ENCODE measurements at places on chromosomes 2 and 18. TPM values are rescaled to one million over a fixed set of nuclear protein-coding genes. Genes with fewer than 3 reads are reported as not detected.

- H3K27me3 ChIP-seq = peaks cover 2% of the 10 kb centered on the region
Measured at GRCh38 chr2:38474021-38474456, 97.0 kb upstream of the ATL2 start.

HAAO gene
- total RNA-seq = 4.6 TPM

RIT2 gene
- not detected for total RNA-seq

GRCh38 chr2:101736233-101736632, 38.7 kb downstream of the MAP4K4 start:
- H3K4me1 ChIP-seq = no peaks in the 10 kb centered on the region
- H3K4me3 ChIP-seq = no peak overlapping the region
- H3K27ac ChIP-seq = no peak overlapping the region
- H3K27me3 ChIP-seq = no peaks in the 10 kb centered on the region
- no peaks in the 10 kb centered on the region for H3K36me3 ChIP-seq

DNA sequence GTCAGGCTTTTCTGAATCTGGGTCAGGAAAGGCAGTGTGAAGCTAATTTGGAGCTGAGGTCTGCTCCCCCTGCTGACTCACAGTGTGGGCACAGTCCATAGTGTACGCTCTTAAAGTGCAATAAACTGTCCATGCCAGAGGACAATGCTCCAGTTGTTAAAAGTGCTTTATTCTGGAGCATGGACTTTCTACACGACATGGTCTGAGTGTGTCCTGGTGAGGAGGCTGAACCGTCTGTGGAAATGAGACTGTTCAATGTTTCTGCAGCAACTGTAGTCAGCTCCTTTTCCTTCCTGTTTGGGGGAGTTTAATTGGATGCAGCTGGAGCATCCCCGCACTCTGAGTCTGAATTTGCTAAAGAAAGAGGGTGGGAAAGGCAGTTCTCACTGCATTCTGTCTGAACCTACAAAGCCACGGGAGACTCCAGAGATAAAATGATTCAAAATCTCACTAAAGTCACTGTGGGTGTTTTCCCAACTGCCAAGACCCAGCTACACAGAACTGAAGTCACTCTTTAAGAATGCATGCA, 110.2 kb upstream of the TRIB2 start:
- H3K27ac ChIP-seq = no peak overlapping the region
- no peak overlapping the region for H3K4me3 ChIP-seq
- H3K27me3 ChIP-seq = no peaks in the 10 kb centered on the region
- no peaks in the 10 kb centered on the region for H3K36me3 ChIP-seq
- no peaks in the 10 kb centered on the region for H3K4me1 ChIP-seq
- peak; percentile 47 for DNase-seq

GRCh38 chr2:70898363-70899240, 37.1 kb upstream of the ATP6V1B1 start:
- no peak overlapping the region for H3K27ac ChIP-seq
- no peak overlapping the region for H3K4me3 ChIP-seq
- no peaks in the 10 kb centered on the region for H3K4me1 ChIP-seq
- DNase-seq = no peak
- H3K27me3 ChIP-seq = peaks cover 91% of the 10 kb centered on the region

TRIM43 gene
- total RNA-seq = 0.66 TPM

DNA sequence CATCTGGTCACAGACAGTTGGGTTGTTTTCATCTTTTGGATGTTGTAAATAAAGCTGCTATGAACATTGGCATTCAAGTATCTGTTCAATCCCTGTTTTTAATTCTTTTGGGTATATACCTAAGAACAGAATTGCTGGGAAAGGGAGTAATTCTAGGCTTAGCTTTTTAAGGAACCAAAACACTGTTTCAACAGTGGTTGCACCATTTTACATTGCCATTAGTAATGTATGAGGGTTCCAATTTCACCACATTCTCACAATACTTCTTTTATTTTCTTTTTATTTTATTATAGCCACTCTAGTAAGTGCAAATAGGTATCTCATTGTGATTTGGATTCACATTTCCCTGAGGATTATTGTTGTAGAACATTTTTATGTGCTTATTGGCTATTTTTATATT, 108.9 kb upstream of the GLS start:
- H3K4me3 ChIP-seq = no peak overlapping the region
- H3K27ac ChIP-seq = no peak overlapping the region
- no peaks in the 10 kb centered on the region for H3K4me1 ChIP-seq

DNA sequence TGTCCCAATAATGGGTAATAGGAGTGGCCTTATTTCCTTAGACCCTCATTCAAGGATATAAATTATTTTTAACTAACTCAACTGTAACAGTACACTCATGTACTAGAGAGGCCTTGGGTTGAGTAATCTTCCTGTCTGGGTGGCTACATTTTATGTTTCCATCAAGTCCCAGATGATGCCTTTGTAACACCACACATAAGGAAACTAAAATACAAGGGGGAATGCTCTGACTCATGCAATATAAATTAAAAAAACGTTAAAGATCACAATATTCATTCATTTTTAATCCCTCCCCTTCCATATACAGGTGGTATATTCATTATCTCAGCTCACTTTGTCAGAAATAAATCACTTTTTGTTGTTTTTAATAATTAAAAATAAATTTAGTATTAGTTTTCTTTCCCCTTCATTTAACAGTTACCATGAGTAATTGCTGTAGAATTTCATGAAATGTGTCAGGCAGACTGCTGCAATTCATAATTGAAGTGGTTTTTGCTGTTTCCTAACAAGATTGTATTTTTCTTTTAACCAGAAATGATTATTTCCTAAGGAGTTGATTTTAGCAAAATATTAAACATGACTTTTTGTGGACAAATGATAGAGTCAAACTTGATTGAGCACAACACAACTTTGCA, 1403.6 kb downstream of the SUCLG1 start:
- H3K27me3 ChIP-seq = no peaks in the 10 kb centered on the region
- no peaks in the 10 kb centered on the region for H3K36me3 ChIP-seq
- DNase-seq = no peak
- H3K4me1 ChIP-seq = no peaks in the 10 kb centered on the region

DNA sequence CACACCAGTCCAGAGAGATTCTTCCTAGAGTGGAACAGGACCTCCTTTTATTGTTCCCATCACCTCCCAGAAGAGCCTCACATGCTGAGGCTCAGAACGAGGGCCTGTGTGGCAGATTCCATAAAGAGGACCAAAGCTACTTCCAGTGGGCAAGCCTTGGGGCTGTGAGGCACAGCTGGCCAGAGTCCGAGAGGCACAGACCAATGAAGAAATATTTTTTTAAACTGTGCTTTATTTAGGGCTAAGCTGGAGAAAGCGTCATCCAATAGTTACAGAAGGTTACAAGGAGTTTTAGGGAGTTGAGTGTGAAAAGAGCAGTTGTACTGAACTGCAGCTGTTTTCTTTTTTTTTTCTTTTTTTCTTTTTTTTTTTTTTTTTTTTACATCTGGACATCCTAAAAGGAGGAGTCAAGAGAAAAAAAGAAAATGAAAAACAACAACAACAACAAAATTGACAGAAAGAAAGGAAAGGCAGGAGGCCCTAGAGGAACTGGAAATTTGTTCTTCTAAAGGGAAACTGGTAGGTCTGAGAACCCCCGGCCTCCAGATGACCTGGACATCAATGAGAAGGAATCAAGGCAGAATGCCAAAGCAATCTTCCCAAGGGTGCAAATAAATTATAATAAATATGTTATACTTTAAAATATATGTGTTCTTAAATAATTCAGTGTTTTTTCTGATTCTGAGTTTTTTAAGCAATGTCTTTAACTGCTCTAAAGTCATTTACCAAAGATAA, 322.6 kb downstream of the CELF4 start:
- H3K27me3 ChIP-seq = peaks cover 46% of the 10 kb centered on the region
- no peak overlapping the region for H3K27ac ChIP-seq
- H3K4me3 ChIP-seq = no peak overlapping the region

DNA sequence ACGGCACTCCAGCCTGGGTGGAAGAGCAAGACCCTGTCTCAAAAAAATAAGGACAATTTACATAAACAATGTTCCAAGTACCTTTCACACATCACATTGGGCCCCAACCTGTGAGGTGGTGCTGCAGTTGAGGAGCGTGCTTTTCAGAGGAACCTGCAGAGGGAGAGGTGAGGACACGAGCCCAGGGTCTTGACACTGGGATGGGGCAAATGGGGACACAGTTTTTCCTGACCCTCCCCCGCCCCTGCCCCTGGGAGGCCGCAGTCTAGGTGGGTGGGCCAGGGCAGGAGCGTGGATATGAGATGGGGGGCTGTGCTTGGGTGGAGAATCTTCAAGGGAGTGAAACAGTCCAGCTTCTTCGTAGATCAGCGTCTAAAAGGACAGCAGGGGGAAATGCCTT, 112.9 kb downstream of the SEPTIN10 start:
- H3K36me3 ChIP-seq = no peaks in the 10 kb centered on the region
- no peaks in the 10 kb centered on the region for H3K4me1 ChIP-seq
- DNase-seq = no peak
- H3K4me3 ChIP-seq = no peak overlapping the region

RAD51AP2 gene
- total RNA-seq = not detected

CRACDL gene
- 1.9 TPM for total RNA-seq

DNA sequence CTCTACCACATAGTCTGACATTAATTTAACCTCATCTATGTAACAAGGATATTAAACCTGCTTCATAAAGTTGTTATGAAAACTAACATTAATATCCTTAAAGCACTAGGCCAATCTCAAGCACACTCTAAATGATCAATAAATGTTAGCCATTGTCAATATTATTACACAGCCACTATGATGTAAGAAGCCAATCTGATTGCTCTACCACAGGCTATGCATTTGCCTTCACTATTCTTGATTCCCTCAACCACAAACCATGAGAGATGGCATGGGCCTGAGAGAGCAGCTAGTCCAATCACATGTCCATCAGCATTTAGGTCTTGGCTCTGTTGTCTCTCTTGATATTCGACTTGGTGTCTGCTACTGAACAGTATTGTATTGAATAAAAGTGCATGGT, 4.2 kb downstream of the SLC25A12 start:
- no peaks in the 10 kb centered on the region for H3K27me3 ChIP-seq
- H3K4me3 ChIP-seq = no peak overlapping the region
- peaks cover 9% of the 10 kb centered on the region for H3K4me1 ChIP-seq
- no peaks in the 10 kb centered on the region for H3K36me3 ChIP-seq

DNA sequence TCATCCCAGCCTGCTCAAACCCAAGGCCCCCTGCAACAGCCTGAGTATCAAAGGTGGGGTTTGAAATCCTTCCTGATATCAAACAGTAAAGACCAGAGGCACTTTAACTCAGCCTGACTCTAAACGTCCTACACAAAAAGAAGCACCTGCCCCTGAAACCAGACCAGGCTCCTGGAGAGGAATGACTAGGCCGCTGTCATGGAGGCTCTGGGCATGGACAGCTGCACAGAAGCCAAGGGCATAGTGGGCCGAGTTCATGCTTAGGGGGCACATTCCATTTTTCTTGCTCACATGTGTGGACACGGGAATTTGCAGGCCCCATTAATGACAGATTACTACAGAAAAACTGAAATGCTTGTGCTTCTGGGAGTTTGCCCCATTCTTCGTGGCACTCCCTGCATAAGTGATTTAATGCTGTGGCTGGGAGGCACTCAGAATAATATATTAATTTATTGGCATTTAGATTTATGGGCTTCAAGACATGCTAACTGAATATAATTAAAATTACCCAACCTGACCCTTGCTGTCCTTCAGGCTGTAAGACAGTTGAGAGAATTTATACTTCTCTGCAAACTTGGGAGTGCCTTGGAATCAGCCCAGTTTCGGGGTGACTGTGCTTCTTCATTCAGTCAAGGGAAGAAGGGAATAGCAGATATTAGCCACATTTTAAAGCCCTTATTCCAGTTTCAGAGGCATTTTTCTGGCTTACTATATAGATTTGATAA, 105.5 kb downstream of the GYPC start:
- H3K4me1 ChIP-seq = peaks cover 21% of the 10 kb centered on the region
- H3K27ac ChIP-seq = no peak overlapping the region
- H3K36me3 ChIP-seq = no peaks in the 10 kb centered on the region
- H3K4me3 ChIP-seq = no peak overlapping the region
- no peaks in the 10 kb centered on the region for H3K27me3 ChIP-seq
- no peak for DNase-seq

- H3K27me3 ChIP-seq = no peaks in the 10 kb centered on the region
- H3K4me3 ChIP-seq = no peak overlapping the region
- DNase-seq = no peak
- no peak overlapping the region for H3K27ac ChIP-seq
- H3K36me3 ChIP-seq = no peaks in the 10 kb centered on the region
Measured at GRCh38 chr2:206305523-206306245, 31.2 kb downstream of the ZDBF2 start.

GRCh38 chr2:140316345-140316744, 1536.2 kb upstream of the NXPH2 start:
- no peak for DNase-seq
- H3K4me1 ChIP-seq = no peaks in the 10 kb centered on the region
- H3K4me3 ChIP-seq = no peak overlapping the region
- no peak overlapping the region for H3K27ac ChIP-seq
- H3K27me3 ChIP-seq = no peaks in the 10 kb centered on the region
- no peaks in the 10 kb centered on the region for H3K36me3 ChIP-seq

DNA sequence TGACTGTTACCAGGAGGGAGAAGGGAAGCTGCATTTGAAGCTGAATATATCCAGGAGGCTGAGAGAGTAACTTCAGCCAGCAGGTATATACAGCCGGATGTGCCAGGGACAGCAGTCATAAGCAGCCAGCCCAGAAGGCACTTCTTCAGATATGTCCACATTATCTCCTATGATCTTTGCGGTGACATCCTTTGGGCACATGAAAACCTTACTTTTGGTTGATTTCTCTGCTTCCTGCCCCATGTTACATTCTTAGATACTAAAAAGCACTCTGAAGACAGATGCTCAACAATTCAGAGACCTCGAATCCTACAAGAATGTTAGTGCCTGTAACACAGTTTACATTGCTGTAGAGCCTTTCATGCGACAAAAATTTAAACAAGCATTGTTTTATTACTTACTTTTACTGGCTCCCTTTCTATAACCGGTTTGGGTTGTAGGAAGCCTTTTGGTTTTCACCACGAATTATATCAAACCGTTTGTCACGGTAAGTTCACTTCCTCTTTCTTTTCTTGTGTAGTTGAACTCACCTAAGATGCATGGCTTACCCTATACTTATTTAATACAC, 50.3 kb upstream of the TLK1 start:
- H3K27me3 ChIP-seq = no peaks in the 10 kb centered on the region
- H3K27ac ChIP-seq = peak overlapping the region; percentile 84
- DNase-seq = peak; percentile 18
- H3K36me3 ChIP-seq = no peaks in the 10 kb centered on the region
- peaks cover 13% of the 10 kb centered on the region for H3K4me1 ChIP-seq

DNA sequence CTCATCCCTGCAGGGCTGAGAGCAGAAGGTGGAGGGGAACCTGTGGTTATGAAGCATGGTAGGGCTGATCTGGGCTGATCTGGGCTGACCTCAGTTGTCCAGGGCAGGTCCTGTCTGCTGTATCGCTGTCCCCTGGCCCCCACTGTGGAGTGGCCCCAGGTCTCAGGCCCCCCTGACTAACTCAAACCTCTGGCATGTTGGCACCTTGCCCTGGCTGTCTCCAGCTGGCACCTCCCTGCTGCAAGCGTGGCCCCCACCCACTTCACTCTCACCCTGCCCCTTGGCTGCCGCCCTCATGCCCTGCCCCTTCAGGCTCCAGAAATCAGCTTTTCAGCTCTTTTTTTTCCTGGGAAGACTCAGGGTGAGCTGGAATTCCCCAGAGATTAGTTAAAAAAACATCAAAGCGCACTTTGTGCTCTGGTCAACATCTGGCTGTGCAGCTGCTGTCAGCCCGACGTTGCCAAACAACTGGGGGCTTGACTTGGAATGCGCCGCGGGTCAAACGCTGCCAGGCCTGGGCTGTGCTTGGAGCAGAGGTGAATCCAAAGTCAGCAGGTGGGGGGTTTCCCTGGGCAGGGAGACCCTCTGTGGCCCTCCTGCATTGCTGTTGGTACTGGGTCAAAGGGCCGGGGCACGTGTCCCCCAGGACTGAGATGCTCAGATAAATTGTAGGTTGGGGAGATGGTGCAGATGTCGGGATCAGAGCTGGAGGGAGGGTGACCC, 173.8 kb upstream of the HDAC4 start:
- no peak overlapping the region for H3K4me3 ChIP-seq
- no peaks in the 10 kb centered on the region for H3K36me3 ChIP-seq
- peaks cover 2% of the 10 kb centered on the region for H3K4me1 ChIP-seq
- no peak for DNase-seq
